ENCODE measurements at places on chromosomes 7 and 10. TPM values are rescaled to one million over a fixed set of nuclear protein-coding genes. Genes with fewer than 3 reads are reported as not detected.
A peak's percentile ranks its signal among the peaks of the same experiment; 100 is the strongest.

Gene TRIM50
- total RNA-seq = 0.21 TPM

Gene PDCD11
- total RNA-seq = 7.6 TPM

Gene KCNH2
- 51.0 TPM for total RNA-seq

Gene PRPS1L1
- total RNA-seq = not detected

Gene TWIST1
- total RNA-seq = 26.6 TPM

Gene NFE2L3
- total RNA-seq = 4.1 TPM

Gene ZPBP
- 0.62 TPM for total RNA-seq

Gene WNT16
- total RNA-seq = not detected

Gene CALML5
- total RNA-seq = not detected

Gene SDK1
- 3.8 TPM for total RNA-seq

GRCh38 chr7:55065511-55066229 lies 46.9 kb downstream of the EGFR start:
- peak; percentile 48 for DNase-seq

DNA sequence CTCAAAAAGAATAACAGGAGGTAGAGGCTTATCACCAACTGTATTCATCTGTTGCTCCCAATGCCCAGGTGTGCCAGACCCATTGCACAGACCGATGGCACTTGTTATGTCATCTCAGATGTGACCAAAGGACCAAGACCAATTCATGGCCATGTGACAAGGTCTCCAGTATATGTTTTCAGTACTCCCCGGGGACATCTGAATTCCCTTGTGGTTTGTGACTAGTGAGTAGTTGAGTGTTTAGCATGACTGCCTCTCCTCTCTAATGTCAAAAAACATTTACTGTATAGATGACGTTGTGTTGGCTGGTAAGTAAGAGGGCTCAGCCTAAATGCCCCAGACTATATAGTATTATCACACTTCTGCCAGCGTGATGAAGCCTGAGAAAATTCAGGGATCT lies 202.1 kb upstream of the SMIM30 start:
- DNase-seq = no peak

- DNase-seq = no peak
Observed at GRCh38 chr10:118840071-118840775, 85.5 kb upstream of the CACUL1 start.

GRCh38 chr10:79475877-79476276 lies 30.5 kb upstream of the ZCCHC24 start:
- no peak for DNase-seq

DNA sequence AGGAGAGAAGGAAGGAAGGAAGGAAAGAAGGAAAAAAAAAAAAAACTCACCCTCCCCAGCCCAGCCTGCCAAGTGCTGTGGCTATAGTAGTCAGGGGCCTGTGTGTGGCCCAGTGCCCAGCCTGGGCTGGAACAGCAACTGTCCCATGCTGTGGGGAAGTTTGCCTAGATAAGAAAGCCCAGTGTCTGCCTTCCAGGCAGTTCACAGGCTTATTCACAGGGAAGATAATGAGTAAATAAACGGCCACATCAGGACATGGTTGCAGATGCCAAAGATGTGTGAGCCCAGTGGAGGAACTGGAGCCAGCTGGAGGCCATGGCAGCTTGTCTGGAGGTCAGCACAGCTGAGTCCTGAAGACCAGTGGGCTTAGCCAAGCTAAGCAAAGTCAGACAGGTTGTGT lies 132.4 kb upstream of the FOXK1 start:
- no peak for DNase-seq

DNA sequence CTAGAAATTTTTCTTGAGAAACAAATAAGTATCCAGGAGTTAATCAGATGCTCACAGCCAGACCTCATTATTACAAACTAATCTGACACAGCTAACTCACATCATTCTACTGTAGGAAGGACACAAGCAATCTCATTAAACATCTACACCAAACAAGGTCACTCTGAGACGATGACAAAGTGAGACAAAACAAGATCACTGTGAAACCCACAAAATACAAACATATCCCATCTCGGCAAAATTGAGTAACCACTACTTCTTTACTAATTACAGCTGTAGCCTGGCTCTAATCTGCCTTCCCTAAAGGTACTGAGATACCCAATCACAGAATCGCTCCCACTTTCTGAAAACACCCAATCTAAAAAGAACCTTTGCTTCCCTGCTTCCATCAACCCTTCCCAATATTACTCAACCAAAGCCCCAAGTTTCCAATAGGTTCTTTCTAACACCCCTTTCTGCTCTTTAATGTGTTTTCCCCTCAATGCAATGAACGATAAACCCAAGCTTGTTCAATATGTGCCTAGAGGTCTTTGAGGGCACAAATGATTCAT lies 26.9 kb downstream of the CCDC6 start:
- no peak for DNase-seq

DNA sequence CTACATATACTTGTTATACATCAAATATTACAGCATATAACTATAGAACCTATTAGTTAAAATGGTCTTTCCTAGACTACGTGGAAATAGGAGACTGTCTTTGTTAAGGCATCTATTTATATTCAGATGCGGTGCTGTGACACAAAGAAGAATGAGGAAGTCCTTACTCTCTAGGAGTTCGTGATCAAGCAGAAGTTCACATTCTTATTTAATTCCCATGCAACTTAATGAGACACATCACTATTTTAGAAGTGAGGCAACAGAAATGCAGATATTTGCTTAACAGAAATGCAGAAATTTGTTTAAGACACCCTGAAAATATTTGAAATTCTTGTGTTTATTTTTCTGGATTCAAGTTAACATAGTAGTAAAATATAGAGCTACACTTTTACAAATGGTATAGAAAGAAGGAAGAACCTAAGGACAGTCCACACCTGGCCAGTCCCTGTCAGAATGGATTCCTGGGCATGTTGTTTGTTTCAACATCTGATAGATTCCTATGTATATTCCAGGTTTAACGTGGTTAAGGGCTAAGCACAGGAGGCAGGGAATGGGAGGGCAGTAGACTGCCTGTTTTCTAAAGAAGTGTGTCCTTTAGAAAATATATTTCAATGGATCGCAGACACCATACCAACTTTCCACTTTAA lies 70.6 kb upstream of the NXPH1 start:
- DNase-seq = no peak

DNA sequence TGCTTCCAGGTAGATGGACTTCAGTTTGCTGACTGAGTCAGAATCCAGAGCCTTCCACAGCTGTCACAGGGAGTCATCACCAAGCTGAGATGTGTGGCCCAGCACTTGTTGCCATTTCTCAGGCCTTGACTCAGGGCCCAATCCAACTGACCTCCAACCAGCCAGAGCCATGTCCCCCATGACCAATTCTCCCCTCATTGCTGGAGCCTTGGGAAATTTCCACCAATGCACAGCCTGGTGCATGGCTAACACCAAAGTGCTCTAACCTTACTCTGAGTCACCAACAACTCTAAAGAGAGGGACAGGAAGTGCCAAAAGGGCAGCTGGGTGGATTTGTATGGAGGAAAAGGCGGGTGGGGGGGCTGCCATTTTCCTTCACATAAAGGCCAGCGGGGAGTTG lies 13.4 kb upstream of the GLI3 start:
- DNase-seq = no peak

GRCh38 chr10:78434886-78435285 lies 401.2 kb downstream of the RPS24 start:
- no peak for DNase-seq

DNA sequence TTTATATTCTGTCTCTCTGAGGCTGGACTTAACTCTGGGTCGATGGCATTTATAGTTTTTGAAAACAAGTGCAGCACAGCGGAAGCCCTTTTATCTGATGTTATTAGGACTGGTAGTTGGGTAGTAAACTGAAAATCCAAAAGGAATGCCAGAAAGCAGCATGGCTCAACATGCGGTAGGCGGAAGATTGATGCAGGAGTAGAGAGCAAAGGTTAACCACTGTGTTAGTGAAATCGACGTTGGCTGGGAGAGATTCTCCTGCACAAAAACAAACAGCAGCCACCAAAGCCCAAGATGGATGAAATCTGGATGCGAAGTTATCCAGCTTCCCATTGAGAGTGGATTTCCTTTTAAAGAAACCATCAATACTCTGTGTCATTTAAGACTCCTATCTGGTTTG lies 54.5 kb upstream of the EMX2 start:
- no peak for DNase-seq

DNA sequence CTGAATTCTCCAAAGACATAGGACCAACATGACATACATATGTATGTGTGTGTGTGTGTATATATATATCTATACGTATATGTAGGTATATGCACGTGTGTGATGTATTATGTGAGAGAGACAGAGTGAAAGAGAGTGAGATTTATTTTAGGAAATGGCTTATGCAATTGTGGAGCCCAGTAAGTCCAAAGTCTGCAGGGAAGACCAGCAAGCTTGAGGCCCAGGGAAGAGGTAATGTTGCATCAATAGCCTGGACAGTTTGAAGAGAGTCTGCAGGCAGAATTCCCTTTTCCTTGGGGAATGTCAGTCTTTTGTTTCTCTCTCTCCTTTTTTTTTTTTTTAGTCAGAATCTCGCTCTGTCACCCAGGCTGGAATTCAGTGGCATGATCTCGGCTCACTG lies 33.0 kb upstream of the CARD11 start:
- no peak for DNase-seq

DNA sequence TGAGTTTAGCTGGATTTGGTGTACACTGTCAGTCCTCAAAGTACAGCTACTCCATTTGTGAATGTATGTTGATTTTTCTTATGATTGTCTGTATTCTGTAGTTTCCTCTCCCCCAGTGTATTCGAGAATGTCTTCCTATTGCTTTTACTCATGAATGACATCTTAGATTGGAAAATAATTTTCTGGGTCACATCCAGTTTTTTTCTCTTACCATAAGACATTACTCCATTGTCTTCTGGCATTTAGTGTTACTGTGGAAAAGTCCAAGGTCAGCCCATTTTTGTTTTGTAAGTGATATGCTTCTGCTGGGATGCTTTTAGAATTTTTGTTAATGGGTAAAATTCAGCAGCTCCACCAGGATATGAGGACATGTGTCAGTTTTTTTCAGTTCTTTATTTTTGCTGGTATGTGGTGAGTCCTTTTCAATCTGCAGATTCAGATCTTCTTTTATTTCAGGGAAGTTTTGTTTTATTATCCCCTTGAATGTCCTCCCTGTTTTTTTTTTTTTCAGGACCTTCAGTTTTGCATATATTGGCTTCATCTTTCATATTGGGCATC lies 33.6 kb downstream of the WAC start:
- no peak for DNase-seq

DNA sequence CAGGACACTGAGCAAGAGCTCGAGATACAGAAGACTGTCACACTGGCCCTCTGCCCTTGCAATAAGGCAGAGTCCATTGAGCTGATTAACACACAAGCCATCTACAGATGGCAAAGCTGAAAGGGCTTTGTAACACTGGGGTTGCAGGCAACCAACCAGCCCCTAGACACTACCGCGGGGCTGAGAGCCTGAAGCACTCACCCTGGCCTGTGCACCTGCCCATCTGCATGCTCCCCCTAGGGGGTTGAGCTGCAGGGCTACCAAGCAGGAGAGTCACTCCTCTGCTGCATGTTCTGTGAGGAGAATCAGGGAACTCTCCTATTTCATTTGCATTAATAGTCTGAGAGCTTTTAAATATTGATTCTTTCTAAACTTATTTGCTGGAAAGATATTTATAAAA lies 128.1 kb upstream of the VIPR2 start:
- DNase-seq = no peak

GRCh38 chr10:87541114-87541513 lies 36.4 kb downstream of the MINPP1 start:
- no peak for DNase-seq

DNA sequence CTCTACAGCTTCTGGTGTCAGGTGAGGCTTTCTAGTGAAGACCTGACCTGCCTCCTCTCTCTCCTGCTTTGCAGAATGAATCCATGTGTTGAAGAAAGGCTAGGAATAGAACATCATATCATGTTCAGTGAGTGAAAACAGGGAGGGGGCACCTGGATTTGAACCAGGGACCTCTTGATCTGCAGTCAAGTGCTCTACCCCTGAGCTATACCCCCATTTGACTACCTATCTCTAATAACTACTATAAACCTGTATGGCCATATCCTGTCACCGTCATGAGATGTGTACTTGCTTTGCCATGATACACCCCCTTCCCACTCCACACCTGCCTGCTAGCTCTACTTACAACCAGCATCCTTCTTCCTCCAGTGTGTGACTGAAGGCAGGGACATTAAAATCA lies 91.3 kb upstream of the ZNF746 start:
- DNase-seq = no peak

- peak; percentile 62 for DNase-seq
Observed at GRCh38 chr10:110395350-110396283, 90.9 kb upstream of the SMNDC1 start.

DNA sequence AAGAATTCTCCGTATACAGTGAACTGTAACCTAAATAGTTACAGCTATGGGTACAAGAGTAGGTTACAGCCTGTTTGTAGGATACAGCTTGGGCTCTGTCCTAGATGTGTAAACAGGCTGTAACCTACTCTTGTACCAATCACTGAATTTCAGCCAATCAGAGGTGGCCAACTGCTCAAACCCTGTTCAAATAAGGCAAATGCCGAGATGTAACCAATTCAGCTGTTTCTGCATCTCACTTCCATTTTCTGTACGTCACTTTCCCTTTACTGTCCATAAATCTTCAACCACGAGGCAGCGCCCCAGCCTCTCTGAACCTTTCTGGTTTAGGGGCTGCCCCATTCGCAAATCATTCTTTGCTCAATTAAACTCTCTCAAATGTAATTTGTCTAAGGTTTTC lies 8.3 kb upstream of the MMP21 start:
- DNase-seq = no peak

DNA sequence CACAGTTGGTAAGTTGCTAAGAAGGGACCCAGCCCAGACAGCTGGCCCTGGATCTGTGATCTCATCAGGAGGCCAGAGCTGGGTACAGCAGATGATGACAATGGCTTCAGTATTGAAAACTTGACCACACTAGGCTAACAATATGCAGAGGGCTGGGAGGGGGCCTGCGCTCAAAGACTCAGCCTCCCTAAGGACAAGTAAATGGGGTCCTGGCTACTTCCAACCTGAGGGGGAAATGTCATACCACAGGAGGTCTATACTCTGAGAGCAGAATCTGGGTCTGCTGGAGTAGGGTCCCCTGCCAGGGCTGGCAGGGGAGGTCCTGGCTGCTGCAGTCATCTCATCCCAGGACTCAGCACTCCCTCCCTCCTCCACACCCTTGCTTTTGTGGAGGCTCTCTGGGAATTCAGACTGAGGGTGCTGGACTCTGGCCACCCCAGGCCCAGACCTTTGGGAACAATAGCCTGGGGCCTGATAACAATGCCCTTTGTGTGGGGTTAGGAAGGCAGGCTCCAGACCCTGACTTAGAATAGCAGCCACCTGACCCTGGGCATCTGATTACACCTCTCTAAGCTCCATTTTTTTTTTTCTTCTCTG lies 1.4 kb downstream of the FXYD4 start:
- DNase-seq = no peak

- DNase-seq = no peak
Observed at GRCh38 chr7:150489782-150490181, 24.9 kb upstream of the GIMAP7 start.

Data from uterus (tissue), 4 donors.